ENCODE measurements at places on chromosomes 3 and 15. TPM values are rescaled to one million over a fixed set of nuclear protein-coding genes. Genes with fewer than 3 reads are reported as not detected.

Gene DAG1
- 72.9 TPM for total RNA-seq

Gene C2CD4A
- 0.10 TPM for total RNA-seq

Gene GALNT15
- total RNA-seq: not detected

Gene GRIP2
- not detected for total RNA-seq

DNA sequence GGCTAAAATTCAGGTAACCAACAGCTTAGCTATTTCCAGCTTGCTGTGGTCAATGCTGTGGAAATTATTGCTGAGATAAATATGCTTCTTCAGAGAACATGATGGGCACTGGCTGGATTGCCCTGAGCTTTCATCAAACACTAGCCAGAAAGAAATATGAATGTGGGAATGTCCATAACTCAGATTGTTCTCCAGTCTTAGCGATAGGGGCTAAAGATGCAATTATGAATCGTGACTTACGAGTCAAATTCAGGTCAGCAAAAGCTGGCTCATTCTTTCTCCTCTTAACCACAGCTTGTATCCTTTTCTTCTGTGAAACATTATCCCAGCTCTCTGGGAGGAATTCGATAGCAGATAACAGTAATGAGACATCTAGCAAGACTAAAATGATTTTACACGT is 307.6 kb downstream of the RYR3 start:
- DNase-seq: no peak

- DNase-seq: peak; percentile 39
Observed at GRCh38 chr3:161069511-161070251, 35.5 kb downstream of the B3GALNT1 start.

DNA sequence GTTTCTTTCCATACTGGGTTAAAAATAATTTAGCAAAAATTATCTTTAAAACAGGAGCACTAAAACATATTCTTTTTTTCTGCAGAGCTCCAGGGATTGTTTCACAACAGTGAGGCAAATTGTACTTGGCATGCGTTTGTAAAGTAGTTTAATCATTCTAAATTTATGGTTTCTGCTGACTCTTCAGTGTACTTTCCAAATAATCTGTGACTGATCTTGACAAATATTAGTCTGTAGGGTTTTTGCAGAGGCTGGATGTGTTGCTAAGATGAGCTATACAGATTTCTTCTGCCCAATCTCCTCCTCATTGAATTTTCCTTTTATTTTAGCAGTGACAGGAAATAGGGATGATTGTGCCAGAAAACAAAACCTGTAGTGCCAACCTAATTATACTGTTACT is 328.0 kb upstream of the MANF start:
- no peak for DNase-seq

DNA sequence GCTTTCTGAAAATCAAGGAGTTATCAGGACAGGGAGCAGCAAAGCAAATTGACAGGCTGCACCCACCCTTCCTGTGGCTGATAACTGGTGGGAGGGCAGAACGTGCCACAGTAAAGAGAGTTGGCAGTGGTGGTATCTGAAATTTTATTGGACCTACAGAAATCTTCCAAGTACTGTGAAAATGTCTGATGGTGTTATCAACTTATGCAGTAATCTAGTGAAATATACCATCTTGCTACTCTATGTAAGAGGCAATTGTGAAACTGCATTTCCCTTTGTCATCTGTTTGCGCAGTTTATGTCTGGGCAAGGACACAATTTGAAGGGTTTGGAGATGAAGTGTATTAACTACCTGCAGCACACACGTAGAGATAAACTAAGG is 1.5 kb downstream of the PLCL2 start:
- no peak for DNase-seq

DNA sequence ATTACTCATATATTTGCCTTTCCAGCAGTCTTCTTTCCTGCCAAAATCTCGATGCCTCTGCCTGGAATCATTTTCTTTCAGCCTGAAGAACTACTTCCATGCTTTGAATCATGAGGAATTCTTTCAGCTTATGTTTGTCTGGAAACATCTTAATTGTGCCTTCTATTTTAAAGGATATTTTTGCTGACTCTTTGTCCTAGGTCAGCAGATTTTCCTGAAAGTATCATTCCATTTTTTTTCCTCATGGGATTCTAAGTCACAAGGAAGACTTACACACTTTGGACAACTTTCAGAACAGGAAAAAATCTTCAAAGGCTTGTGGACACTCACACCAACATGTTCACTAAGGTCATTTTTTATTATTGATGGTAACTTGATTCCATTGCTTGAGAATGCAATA is 10.1 kb downstream of the PRR23E start:
- no peak for DNase-seq

DNA sequence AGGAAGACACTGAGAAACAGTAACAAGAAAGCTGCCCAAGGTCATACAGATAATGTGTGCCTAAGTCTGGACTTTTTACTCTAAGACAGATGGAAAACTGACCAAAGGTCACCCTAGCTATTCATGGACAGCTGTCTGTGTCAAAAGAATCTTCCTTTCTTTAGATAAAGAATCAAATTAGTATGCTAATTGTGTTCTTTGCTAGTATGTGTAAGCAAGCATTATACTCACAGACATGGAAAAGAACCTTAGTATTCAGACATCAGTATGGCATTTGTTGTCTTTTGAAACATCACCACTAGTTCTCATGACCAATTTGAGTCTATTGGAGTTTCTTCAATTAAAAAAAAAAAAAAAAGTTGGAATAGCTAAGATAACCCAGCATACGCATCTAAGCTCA is 91.8 kb upstream of the SOX2 start:
- no peak for DNase-seq

Gene ITPKA
- 7.3 TPM for total RNA-seq

- no peak for DNase-seq
Observed at GRCh38 chr3:141602706-141603105, 115.9 kb downstream of the RASA2 start.

DNA sequence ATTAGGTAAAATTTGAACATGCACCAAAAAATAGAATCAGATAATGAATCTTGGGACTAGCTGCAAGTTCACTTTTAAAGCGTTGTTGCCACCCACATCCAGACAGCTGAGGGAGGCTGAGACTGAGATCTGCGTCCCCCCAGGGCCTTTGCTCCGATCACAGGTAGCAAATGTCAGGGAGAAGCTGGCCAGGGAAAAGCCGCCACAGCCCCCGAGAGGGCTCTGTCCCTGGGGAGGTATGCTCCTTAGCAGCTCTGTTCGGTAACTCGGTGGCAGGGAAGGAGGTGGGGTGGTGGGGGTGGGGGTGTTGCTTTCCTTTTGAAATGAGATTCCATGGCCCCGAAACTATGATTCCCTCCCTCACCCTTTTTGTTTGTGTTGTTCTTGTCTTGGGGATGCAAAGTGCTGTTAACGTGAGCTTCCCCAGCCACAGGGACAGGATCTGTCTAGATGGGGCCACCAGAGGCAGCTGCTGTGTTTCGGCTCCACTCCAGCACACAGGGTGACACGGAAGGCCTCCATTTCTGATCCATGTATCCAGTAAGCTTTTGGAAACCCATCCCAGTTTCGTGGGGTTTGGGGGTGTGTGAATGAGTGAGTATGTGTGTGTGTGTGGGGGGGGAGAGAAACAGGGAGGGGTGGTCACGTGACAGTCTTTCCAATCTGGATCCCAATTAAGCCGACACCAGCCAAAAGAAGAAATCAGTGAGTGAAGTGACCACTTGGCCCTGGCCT is 1.1 kb upstream of the MINAR1 start:
- no peak for DNase-seq

Gene IGDCC3
- total RNA-seq: not detected

DNA sequence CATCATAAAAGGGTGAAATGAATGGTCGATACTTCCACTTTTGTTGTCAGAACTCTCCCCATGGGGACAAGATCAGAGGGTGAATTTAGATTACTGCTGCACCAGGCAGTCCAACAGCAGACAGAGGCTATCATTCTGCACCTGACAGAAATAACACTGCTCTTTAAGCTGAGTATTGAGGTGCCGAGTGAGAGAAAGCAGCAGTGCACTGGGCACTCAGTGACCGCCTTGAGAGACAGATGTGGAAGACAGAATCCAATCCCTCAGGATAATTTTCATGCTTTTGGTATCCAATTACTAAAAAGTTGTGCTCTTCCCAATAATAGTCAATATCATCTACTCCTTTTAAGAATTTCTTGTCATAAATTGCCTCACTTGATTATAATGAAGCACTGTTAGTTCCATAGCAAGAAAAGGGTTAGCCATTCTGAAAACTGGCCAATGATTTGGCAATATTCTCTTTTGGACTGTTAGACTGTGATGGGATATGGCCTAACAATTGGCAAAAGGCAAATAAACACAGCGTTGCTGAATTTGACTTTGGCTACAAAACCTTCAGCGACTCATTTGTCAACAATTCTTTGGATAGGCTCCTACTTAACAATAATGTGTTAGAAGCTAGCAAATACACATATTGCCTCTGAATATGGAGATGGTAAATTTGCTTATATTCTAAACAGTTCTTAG is 5.5 kb downstream of the FGF7 start:
- no peak for DNase-seq

GRCh38 chr3:193589616-193590015 is 3.4 kb upstream of the OPA1 start:
- DNase-seq: no peak

Gene CASR
- not detected for total RNA-seq

DNA sequence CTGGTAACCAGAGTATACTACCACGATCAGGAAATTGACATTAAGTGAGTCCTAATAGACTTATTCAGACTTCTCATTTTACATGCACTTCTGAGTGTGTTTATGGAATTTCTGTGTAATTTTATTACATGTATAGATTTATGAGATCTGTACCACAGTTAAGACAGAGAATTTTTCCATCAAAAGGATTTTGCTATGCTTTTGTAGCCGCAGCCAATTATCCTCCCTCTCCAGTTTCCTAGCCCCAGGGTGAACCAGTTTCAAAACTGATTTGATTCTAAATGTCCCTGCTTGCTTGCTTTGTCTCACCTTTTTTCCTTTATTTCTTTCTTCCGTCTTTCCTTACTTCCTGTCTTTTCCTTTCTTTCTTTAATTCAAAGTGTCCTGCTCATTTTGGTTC is 661.2 kb upstream of the BCHE start:
- DNase-seq: no peak

DNA sequence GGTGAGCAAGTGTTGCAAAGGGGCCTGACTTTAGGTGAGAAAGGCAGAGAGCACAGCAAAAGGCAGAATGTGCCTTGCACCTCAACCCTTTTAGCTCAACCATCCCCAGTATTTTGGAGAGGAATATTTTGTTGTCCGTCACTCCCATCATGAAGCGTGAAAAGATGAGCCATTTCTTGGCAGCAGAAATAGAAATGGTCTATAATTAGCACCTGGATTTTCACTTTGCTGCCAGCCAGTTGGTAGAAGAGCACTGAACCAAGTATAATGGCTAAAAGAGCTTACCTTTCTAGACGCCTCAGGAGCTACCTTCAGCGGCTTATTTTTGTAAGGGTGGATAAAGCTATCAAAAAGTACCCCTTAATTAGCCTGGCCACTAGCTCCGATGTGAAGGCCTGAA is 406.7 kb downstream of the OCA2 start:
- DNase-seq: no peak

DNA sequence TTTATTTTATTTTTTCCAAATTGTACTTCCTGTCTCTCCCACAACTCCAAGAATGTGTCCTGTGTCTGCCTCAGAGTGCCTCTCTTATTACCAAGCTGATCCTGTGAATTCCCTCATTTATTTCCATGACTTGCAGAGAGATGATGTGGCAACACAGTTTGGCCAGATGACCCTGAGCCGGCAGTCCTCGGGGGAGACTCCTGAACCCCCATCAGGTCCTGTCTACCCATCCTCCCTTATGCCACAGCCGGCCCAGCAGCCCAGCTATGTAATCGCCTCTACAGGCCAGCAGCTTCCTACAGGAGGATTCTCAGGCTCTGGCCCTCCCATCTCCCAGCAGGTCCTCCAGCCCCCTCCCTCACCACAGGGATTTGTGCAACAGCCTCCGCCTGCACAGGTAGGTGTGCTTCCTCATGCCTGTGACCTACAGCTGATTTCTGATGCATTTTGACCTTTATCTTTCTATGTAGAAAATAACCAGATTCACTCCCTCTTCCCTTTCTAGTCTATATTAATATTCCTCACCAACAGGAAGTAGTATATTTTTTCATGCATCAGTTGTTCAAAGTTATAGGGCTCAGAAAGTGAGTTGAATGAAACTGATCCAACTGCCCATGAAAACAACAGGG is 100.0 kb downstream of the ARPP21 start:
- DNase-seq: no peak

Gene DLL4
- total RNA-seq: 3.8 TPM

- no peak for DNase-seq
Observed at GRCh38 chr3:130457671-130458070, 59.3 kb upstream of the COL6A6 start.

GRCh38 chr15:62672268-62672667 is 370.3 kb upstream of the TPM1 start:
- no peak for DNase-seq

DNA sequence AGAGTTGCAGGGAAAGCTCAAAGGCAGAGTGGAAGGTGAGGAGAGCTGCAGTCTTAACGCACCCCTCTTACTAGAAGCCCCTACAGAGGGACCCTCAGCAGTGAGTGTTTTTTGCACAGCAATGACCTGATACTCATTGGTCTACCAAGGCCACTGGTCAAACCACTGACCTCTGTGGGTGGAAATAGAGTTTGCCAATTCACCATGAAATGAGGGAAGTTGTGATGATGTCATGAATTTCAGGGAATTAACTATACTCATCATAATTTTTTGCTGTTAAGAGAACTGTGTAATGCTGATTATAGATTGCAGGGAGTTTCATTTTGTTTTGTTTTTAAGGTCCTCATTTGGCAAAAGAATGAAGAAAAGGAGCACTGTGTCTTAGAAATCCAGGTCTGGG is 101.7 kb upstream of the SMAD3 start:
- no peak for DNase-seq

DNA sequence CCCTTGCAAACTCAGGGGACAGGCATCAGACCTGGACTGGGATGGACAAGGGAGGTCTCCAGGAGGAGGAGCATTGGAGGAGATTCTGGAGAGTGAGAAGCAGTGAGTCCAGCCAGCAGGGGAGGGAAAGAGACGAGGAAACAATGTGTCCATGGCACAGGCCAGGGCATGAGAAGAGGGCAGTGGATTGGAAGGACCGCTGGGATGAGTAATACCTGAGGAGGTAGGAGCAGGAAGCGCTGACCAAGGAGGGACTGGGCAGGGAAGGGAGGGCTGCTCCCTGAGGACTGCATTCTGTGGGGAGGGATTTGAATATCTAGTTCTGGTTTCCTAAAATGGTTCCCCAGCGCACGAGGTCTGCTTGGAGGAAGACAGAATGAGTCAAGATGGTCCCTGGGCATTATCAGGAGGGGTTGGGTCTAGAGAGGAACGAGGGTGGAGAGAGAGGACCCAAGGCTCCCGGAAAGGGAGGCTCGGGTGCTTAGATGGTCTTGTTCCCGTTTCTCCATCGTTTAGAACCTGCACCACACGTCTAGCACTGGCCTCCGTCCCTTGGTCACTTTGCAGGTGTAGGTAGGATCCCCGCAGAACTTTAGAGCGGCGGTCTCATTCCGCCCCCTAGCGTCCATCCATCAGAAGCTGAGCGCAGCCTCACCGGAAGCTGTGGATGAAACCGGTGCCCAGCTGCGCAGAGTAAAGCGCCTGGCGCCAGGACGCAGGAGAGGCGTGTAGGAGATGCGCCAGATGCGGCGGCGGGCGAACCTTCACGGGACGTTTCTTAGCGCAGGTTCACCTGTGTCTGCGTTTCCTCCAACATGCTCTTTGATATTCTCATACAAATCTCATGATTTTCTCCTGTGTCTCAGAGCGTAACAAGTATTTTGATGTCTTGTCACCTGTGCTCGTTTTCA is 190.7 kb upstream of the NDN start:
- DNase-seq: peak; percentile 50

GRCh38 chr15:85415783-85416182 is 35.4 kb downstream of the AKAP13 start:
- no peak for DNase-seq

- DNase-seq: no peak
Observed at GRCh38 chr15:74451322-74451721, 9.6 kb downstream of the UBL7 start.

Measured in HT-29 (cell line).